ENCODE measurements at places on chromosomes 1 and 21. TPM values are rescaled to one million over a fixed set of nuclear protein-coding genes. Genes with fewer than 3 reads are reported as not detected.

- DNase-seq = no peak
Measured at GRCh38 chr1:200240656-200241055, 169.2 kb downstream of the ZNF281 start.

GRCh38 chr1:3584915-3585314 lies 26.4 kb downstream of the MEGF6 start:
- DNase-seq = no peak

The TMEM9 gene
- 179 TPM for polyA plus RNA-seq

DNA sequence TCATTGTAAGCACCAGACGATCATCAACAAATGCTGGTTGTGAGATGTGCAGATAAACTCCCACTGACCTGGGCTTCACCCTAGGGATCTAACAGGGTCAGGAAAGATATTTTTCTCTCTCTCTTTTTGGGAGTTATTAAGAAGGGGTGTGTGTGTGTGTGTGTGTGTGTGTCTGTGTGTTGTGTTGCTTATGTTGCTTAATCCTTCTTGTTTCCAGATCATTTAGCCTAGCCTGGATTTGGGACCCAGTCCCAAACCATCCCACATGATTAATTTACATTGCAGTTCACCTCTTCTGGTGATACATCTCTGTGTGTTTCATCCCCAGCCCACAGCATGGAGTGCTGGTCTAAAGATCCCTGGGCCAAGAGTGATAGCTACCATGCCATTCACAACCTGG lies 122.8 kb upstream of the IPO9 start:
- no peak for DNase-seq

The SLC25A34 gene
- polyA plus RNA-seq = 2.7 TPM

DNA sequence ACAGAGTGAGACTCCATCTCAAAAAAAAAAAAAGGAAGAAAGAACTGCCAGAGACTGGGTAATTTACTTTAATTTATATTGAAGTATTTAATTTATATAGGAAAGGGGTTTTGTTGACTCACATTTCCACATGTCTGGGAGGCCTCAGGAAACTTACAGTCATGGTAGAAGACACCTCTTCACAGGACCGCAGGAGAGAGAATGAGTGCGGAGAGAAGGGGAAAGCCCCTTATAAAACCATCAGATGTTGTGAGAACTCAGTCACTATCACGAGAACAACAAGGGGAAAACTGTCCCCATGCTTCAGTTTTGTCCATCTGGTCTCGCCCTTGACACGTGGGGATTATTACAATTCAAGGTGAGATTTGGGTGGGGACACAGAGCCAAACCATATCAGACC lies 25.8 kb upstream of the PPP1R8 start:
- no peak for DNase-seq

All from right renal pelvis (tissue), 4 donors.